Muscle of leg (tissue), 16 donors: ENCODE measurements at places on chromosomes 6 and 20.
A peak's percentile ranks its signal among the peaks of the same experiment; 100 is the strongest.

DNA sequence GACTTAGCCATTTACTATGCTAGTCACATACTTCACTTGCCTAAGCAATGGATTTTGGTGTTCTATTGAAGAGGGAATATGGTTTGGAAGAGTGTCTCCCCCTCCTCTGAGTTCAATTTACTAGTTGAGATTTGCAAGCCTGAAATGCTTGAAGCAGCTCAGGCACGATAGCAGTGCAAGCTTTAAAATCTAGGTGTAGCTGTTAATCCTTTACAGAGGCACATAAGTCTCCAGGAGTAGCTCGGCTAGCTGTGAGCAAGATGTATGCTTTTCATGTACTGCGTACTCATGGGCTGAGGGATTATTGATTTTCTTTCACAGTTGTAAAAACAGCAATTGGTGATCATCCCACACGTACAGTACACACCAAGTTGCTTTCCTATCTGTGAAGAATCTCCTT lies 726 bp downstream of the FLRT3 start:
- H3K4me1 ChIP-seq = no peaks in the 10 kb centered on the region
- peak; percentile 79 for DNase-seq
- no peaks in the 10 kb centered on the region for H3K36me3 ChIP-seq
- H3K4me3 ChIP-seq = peak overlapping the region; percentile 52

DNA sequence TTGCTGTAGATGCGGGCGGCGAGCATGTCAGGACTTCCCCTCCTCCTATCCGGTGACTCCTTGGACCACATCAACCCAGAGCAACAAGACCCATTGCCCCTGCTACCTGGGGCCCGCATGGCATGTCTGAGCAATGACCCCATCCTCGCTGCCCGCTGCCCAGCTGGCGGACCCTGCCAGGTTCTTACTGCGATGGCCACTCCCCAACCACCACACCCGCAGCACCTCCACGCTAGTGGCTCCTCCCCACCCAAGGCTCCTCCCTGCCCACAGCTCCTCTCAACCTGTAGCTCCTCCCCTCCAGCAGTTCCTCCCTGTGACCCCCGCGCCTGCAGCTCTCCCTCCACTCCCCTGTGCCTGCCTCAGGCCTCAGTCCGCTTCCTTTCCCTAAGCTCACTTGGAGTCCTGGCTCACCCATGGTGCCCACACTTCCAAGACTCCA lies 17.6 kb upstream of the SERPINB9 start:
- H3K36me3 ChIP-seq = no peaks in the 10 kb centered on the region
- peaks cover 12% of the 10 kb centered on the region for H3K4me1 ChIP-seq
- DNase-seq = no peak
- no peak overlapping the region for H3K4me3 ChIP-seq
- no peak overlapping the region for H3K27ac ChIP-seq

- H3K36me3 ChIP-seq = no peaks in the 10 kb centered on the region
- H3K4me1 ChIP-seq = peaks cover 55% of the 10 kb centered on the region
- H3K27ac ChIP-seq = peak overlapping the region; percentile 53
- H3K4me3 ChIP-seq = no peak overlapping the region
- DNase-seq = peak; percentile 45
- no peaks in the 10 kb centered on the region for H3K27me3 ChIP-seq
These were observed 57.0 kb downstream of the FAM50B start for GRCh38 chr6:3905945-3906845.

GRCh38 chr6:121105461-121105860 lies 228.8 kb downstream of the TBC1D32 start:
- no peak for DNase-seq
- no peaks in the 10 kb centered on the region for H3K27me3 ChIP-seq
- no peak overlapping the region for H3K27ac ChIP-seq
- H3K4me3 ChIP-seq = no peak overlapping the region
- no peaks in the 10 kb centered on the region for H3K4me1 ChIP-seq
- H3K36me3 ChIP-seq = no peaks in the 10 kb centered on the region

DNA sequence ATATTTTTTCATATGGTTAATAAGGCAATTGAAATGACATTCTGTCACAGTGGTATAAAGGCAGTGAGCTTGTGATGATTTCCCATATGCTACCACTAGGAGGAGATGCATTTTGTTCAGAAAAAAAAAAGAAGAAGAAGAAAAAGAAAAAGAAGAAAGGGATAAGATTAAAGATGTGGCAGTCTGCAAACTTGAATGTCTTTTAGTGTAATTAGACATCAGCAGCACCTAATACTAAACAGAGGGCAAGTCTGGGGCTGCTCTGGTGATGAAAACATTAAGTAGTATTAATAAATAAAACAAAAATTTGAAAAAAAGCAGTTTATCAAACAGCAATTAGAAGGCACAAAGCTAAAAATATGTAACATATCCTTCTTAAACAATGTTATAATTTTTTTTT lies 95.4 kb upstream of the DEFB112 start:
- no peak overlapping the region for H3K27ac ChIP-seq
- H3K4me1 ChIP-seq = no peaks in the 10 kb centered on the region
- H3K4me3 ChIP-seq = no peak overlapping the region
- no peaks in the 10 kb centered on the region for H3K27me3 ChIP-seq
- DNase-seq = no peak
- H3K36me3 ChIP-seq = no peaks in the 10 kb centered on the region

- peak overlapping the region; percentile 85 for H3K27ac ChIP-seq
- no peaks in the 10 kb centered on the region for H3K4me1 ChIP-seq
- no peaks in the 10 kb centered on the region for H3K36me3 ChIP-seq
- peak; percentile 64 for DNase-seq
These were observed 86.0 kb downstream of the SESN1 start for GRCh38 chr6:109008537-109009235.

- peaks cover 13% of the 10 kb centered on the region for H3K4me1 ChIP-seq
- H3K27ac ChIP-seq = peak overlapping the region; percentile 73
- H3K27me3 ChIP-seq = no peaks in the 10 kb centered on the region
- H3K4me3 ChIP-seq = no peak overlapping the region
These were observed 130.4 kb downstream of the MOXD1 start for GRCh38 chr6:132270726-132271402.

DNA sequence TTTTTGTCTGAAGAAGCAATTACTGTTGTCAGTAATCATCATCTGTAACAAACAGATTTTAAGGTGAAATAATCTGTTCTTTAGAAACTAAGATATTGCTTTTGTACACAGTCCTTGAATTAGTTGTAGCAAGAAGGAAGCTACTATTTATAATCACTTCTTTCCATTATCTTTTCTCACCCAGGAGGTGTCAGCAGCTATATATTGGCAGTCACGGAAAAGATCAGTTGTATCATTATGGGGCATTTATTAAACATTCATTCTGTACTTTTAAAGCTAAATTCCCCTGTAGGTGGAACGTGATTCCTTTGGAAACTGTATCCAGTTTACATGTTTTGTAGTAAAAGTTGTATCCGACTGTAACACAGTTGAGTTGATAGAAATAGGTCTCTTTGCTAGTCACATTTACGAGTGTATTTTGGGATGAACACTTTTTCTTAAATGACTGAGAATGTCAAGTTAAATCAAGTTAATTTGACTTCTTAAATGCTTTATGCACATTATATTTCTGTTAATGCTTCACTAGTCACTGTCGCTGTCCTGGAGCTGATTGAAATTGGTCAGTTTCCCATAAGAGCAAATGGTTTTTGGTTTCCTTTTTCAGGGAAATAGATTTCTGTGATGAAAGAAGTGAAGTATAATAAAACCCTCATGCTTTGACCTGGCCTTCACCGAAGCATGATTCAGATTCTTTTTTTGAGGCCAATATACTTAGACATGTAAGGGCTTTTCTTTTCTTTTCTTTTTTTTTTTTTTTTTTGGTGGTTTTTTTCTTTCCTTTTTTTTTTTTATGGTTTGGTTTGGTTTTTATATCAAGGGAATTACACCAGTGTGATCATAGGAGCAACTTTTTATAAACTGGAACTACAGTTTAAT lies 5.1 kb downstream of the QKI start:
- H3K27ac ChIP-seq = peak overlapping the region; percentile 91
- H3K4me3 ChIP-seq = peak overlapping the region; percentile 94
- H3K27me3 ChIP-seq = no peaks in the 10 kb centered on the region
- peak; percentile 84 for DNase-seq
- H3K36me3 ChIP-seq = peaks cover 6% of the 10 kb centered on the region
- H3K4me1 ChIP-seq = peaks cover 7% of the 10 kb centered on the region

DNA sequence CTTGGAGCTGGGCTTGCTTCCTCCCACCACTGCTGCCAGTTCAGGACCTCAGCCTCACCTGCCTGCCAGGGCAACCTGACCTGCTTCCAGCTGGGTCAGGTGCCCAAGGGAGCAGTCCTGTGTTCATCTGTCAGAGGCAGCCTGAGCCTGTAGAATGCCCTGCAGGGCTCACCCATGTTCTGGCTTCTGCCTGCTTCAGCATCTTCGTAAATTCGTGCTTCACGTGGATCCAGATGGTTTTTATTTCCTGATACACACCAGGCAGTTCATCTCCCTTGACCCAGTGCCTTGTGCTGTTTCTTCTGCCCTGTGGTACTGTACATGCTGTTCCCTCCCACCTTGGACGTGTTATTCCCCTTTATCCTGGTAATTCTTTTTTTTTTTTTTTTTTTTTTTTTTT lies 50.2 kb downstream of the ARID1B start:
- peaks cover 11% of the 10 kb centered on the region for H3K36me3 ChIP-seq
- no peak for DNase-seq
- H3K4me1 ChIP-seq = peaks cover 13% of the 10 kb centered on the region
- no peaks in the 10 kb centered on the region for H3K27me3 ChIP-seq
- H3K4me3 ChIP-seq = no peak overlapping the region

DNA sequence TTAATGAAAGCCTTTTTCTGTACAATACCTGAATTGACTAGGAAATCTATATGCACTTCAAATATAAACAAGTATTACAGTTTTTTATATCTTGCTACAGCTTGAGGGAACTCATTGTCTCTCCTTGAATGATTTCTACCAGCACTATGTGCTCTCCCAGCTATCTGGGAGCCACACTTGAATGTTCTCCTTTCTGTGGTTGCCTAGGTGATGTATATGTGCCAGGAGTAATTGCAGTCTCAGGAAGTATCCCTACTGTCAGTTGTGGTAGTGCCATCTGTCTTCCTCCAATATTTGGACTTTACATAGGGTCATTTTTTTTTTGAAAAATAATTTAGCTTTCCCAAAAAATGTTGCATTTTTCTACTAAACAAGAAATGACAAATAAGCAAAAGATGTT lies 288.0 kb upstream of the PLCB4 start:
- H3K36me3 ChIP-seq = no peaks in the 10 kb centered on the region
- no peak overlapping the region for H3K27ac ChIP-seq
- no peak overlapping the region for H3K4me3 ChIP-seq
- no peaks in the 10 kb centered on the region for H3K27me3 ChIP-seq
- no peaks in the 10 kb centered on the region for H3K4me1 ChIP-seq
- no peak for DNase-seq

DNA sequence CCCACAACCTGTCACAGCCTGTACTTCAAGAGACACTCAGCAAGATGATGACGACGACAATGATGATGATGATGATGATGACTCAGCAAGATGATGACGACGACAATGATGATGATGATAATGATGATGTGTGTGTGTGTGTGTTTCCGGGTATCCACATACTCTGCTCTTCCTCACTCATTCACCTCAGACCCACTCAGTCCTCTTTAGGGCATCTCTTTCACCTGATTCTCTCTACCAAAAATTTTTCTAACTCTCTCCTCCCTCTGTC lies 1.2 kb upstream of the EIF6 start:
- peaks cover 12% of the 10 kb centered on the region for H3K36me3 ChIP-seq
- DNase-seq = no peak
- H3K27ac ChIP-seq = no peak overlapping the region
- H3K4me1 ChIP-seq = peaks cover 16% of the 10 kb centered on the region

GRCh38 chr6:164897523-164898235 lies 411.7 kb downstream of the C6orf118 start:
- H3K36me3 ChIP-seq = no peaks in the 10 kb centered on the region
- no peak overlapping the region for H3K4me3 ChIP-seq
- no peaks in the 10 kb centered on the region for H3K27me3 ChIP-seq
- H3K27ac ChIP-seq = no peak overlapping the region
- DNase-seq = no peak

DNA sequence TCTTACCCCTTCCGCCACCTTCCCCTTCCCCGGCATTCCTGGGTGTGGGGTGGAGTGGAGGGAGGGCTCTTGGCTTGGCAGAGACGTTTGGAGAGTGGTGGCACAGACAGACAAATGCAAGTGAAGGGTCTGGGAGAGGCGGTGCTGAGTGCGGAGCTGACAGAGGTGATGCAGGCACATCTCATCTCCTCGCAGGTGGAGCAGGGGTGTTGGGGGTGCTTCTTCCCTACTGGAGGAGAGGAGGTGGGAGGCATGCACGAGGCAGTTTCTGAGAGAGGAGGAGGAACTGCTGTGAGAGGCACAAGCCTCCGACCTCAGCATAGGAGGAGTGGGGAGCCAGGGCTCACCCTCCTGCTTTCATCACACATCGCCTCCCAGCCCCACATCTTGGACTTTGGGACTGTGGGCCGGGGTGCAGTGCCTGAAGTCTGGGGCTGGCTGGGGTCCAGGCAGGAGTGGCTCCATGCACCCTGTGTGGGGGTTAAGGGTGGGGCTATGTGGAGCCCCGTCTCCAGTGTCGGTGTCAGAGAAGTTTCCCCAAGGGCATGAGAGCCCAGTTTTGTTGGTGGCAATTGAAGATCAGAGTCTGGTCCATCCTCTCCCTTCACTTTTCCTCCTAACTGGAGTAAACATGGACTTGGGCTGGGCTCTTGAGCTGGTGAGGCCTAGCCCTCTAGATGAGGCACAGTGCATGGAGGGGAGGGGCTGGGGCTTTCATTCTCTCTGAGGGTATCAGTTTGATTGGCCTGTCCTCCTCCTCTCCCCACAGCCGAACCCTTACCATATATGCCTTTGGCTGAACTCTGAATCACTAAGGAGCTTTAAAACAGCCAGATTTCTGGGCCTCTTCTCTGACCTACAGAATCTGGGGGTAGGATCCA lies 20.2 kb upstream of the SLC22A7 start:
- DNase-seq = no peak
- H3K4me1 ChIP-seq = peaks cover 10% of the 10 kb centered on the region

- no peak within 1 kb of the TSS for H3K4me3 ChIP-seq
- H3K27ac ChIP-seq = no peak within 1 kb of the TSS
- peaks cover 7% of the 10 kb centered on the region for H3K4me1 ChIP-seq
- H3K36me3 ChIP-seq = peaks cover 30% of the 10 kb centered on the region
These were observed at the start of gene PNLDC1 for GRCh38 chr6:159800141-159800865. TSS of gene PNLDC1 (plus strand) at chr6:159800276. CDS start at chr6:159800308, 32 bp downstream.

DNA sequence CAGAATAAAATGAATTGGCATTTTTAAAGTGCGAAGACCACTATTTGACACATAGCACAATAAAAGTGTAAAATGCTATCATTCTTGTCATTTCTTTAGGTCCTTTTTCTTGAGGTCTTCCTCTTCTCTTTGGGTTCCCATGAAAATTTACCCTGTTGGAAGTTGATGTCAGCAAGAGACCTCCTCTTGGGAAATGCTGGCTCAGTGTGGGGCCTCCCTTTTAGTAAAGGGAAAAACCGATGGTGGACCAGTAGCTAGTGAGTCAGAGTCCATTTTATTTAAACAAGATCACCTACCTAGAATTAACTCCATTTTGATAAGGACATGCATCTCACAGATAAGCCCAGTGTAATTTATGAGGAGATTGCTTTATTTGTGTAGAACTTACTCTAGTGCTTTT lies 37.7 kb upstream of the HLA-C start:
- no peaks in the 10 kb centered on the region for H3K36me3 ChIP-seq
- H3K27ac ChIP-seq = no peak overlapping the region
- DNase-seq = no peak
- H3K4me3 ChIP-seq = no peak overlapping the region
- H3K4me1 ChIP-seq = no peaks in the 10 kb centered on the region
- peaks cover 36% of the 10 kb centered on the region for H3K27me3 ChIP-seq
